ENCODE measurements at places on chromosomes 7 and 10.
A peak's percentile ranks its signal among the peaks of the same experiment; 100 is the strongest.

GRCh38 chr7:136056651-136057231 lies 79.6 kb upstream of the MTPN start:
- DNase-seq: no peak

- no peak for DNase-seq
These were observed 38.1 kb downstream of the ELMO1 start for GRCh38 chr7:37410305-37411229.

- no peak for DNase-seq
These were observed 106.2 kb upstream of the KCTD7 start for GRCh38 chr7:66522518-66522917.

DNA sequence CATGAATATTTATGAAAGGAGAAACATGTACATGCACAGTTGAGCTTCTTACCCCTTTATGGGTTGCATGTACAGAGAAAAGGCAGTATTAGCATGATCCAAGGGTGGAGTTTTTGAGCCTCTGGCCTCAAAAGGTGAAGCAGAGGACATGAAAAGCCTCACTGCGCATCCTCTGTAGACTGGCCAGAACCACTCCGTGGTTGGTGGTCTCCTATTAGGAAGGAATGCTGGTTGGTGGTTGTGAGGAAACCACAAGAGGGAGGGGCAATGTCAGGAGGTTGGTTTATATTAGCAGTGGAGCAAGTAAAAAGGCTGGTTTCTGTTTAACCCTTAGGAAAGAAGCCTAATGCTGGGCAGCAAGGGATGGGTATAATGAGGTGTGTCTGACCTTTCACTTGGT lies 37.5 kb downstream of the AHCYL2 start:
- DNase-seq: no peak

DNA sequence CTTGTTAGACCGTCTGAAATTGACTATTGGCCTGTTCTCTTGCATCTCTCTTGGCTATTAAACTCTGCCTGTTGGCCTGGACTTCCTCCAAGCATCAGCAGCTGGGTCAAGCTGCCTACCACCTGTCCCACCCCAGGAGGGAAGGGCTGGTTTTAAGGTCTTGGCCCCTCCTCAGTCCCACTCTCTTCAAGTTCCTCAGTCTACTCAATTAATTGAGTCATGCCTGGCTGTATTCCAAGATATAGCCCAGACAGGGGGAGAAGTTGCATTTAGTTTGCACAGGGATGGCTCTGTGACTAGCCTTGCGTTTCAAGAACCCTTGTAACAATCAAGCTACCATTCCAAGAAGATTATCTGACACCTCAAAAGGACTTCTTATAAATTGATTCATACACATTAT lies 113.8 kb upstream of the GLI3 start:
- DNase-seq: no peak

DNA sequence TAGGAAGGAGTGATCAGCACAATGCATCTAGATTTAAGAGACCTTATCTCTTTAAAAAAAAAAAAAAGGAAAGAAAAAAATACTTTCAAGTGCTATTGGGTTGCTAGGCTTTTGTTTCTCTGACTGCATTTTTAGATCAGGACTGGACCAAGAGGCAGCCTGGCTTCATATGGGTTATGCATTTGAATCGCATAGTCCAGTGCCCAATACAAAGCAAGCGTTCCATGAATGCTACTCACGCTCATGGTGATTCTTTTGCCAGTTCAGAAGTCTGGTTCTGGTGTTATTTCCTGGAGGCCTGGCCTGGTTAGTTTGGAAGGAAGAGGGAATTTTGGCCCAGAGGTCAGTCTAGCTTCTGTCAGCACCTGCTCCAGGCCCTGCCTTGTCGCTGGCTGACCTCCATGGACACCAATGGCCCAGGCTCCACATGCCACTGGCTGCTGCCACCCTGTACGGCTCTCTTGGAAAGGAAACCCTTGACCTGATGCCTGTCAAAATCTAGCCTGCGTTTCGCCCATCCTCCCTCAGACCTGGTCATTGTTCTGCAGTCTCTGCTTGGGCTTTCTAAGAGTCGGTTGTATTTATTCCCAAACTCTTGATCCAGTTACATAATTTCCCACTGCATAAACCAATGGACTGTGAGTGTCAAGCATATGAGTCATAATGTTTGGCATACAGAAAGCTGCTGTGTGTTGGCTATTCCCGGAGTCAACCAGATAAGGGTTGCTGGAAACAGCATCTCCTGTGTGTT lies 74.3 kb upstream of the MKX start:
- DNase-seq: no peak

- DNase-seq: no peak
These were observed 105.4 kb upstream of the LAMB4 start for GRCh38 chr7:108235451-108236061.

DNA sequence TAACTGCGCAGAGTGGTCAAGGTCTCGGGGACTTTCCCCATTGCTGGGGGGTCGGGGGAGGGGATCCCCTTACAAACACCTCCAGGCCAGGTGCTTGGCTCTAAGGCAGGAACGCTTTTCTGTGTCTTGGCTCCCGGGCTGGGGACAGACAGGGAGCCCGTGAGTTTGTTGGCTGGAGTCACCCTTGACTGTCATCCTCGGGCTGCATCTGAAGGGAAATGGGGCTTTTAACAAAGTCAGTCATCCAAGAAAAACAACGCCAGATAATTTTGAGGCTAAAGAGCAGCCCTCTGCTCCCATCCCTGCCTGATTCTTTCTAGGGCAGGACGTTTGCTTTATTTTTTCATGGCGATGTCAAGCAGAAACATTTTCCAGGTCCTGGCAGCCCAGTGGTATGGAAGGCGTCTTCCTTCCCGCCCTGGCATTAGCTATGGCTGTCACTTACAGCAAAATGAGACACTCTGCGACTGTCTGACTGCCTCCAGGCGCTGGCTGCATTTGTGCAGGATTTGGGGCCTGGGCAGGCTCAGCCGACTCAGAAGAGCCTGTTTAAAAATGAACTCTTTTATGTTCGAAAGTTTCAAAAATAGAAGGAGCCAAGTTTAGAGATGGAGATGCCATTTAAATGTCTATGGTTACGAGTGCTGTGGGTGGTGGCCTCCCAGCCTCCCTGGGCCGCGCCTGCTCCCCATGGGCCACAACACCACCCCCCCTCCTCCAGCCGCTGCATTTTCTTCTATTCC lies 54.7 kb upstream of the TNS3 start:
- no peak for DNase-seq

DNA sequence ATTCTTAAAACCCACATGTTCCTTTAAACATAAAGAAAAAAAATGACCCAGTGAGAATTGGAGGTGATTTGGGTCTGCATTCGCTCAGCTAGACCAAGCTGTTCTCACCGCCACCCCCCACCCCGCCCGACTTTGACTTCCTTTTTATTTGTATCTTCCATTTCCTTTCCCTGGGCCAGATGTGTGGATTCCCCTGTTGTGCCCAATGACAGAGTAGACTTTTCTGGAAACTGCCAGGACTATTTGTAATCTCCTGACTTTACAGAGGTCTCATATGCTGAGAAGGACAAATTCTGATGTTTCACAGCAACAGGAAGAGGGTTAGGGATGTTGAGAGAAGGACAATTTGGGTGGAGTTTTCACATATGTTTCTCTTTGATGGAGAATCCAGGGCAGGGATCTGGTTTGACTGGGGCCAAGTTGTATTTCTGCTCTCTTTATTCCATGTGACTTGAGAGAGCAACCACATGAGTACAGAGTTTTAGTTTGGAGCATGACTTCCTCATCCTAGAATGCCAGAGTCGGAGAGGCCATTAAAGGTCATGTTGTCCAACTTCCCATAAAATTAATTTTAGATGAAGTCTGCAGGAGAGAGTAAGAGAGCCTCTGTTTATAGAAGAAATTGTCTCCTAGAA lies 1023.2 kb downstream of the LRMDA start:
- DNase-seq: no peak

- DNase-seq: peak; percentile 56
These were observed 59.1 kb downstream of the ZNF365 start for GRCh38 chr10:62433181-62433692.

DNA sequence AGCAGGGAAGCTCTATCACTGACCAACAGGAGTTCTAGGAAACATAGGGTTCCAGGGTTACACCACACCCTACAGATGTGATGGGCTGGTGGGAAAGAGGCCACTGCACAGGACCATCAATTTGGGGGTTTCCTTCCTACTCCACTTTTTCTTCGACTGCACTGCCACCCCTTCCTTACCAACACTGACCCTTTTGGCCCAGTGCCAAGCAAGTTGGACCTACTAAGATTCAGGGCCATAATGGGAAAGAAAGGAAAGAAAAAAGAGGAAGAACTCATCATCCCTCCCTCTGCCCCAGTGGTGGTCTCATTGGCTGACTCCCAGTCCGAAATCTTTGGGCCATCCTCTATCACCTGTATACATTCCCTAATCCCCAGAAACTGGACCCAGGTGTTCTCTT lies 6.1 kb upstream of the PLEKHS1 start:
- no peak for DNase-seq

DNA sequence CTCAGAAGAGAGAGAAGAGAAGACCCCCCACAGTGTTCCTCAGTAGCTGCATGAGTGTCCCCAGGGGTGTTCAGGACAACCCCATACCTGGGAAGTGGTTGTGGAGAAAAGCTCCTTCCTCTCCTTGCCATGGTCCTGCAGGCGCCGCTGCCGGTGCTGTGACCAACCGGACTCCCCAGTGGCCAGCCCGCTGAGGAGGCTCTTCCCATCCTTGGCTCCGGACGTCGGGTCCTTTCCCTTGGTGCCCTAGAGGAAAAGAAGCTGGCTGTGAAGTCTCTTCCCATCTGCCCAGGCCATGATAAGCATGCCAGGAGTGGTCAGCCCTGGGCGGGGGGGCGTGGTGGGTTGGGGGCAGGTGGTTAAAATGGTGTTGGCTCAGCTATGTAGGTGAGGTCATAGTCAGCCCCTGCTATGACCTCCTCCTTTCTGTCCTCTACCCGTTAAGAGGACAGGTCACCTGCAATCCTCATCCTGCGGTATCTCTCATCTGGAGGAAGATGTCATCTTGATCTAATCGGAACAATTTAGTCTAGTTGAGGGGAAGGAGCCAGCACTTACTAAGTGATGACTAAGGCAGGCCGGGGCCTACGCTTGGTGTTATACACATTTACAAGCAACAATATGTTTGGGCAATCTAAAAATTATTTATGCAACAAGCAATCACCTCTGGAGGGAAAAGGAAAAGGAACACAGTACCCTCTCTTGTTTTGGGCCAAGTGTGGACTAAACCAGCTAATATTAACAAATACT lies 13.2 kb downstream of the WDR91 start:
- no peak for DNase-seq

DNA sequence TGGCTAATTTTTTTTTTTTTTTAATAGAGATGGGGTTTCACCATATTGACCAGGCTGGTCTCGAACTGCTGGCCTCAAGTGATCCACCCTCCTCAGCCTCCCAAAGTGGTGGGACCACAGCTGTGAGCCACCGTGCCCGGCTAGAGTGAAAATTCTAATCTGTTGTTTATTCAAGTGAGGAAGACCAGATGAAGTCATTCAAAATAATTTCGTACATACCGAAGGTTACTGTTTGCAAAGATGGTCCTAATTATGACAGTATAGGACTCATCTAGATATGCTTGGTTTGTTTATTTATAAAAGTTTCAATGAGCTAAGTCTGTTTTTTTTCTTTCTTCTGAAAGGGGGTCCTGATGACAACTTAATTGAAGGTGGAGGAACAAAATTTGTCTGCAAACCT lies 376.8 kb downstream of the EXOC4 start:
- DNase-seq: no peak

DNA sequence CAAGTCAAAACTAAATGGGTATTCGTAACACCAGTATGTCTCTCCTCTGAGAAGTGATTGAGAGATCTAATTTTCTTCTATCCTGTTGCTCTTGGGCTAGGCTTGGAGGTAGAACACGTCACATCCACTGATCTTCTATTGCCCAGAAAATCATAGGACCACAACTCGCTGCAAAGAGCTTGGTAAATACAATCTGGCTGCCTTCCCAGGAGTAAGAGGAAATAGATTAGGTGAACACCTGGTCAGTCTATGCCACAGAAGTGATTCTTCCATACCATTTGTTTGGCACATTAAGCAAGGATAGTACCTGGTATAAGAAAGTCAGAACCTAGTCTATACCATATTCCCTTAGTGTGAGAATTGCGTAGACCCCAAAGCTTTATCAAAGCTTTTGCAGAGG lies 129.3 kb upstream of the PHYHIPL start:
- DNase-seq: no peak

- peak; percentile 54 for DNase-seq
These were observed 1.6 kb downstream of the GLUD1 start for GRCh38 chr10:87092861-87093631.

- DNase-seq: no peak
These were observed 116.1 kb downstream of the SMURF1 start for GRCh38 chr7:99027841-99028240.

GRCh38 chr7:85529201-85529600 lies 342.3 kb upstream of the SEMA3D start:
- no peak for DNase-seq

GRCh38 chr10:24404567-24404966 lies 195.6 kb downstream of the KIAA1217 start:
- no peak for DNase-seq

DNA sequence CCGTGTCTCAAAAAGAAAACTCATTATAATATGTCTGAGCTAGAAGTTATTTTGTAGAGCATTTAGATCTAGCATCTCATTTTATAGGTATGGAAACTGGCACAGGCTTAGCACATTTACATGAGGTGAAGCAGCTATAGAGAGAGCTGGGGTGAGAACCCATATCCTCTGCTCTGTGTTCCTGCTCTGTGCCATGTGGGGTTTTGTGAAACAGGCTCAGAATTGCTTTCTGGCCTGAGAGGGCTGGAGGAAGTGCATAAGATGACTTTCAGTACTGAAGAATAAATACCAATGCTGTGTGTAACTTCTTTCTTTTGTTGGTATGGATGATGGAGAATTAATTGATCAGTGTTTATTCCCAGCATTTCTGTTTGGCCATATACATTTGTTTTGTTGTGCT lies 159.1 kb downstream of the LRRC4 start:
- DNase-seq: no peak

DNA sequence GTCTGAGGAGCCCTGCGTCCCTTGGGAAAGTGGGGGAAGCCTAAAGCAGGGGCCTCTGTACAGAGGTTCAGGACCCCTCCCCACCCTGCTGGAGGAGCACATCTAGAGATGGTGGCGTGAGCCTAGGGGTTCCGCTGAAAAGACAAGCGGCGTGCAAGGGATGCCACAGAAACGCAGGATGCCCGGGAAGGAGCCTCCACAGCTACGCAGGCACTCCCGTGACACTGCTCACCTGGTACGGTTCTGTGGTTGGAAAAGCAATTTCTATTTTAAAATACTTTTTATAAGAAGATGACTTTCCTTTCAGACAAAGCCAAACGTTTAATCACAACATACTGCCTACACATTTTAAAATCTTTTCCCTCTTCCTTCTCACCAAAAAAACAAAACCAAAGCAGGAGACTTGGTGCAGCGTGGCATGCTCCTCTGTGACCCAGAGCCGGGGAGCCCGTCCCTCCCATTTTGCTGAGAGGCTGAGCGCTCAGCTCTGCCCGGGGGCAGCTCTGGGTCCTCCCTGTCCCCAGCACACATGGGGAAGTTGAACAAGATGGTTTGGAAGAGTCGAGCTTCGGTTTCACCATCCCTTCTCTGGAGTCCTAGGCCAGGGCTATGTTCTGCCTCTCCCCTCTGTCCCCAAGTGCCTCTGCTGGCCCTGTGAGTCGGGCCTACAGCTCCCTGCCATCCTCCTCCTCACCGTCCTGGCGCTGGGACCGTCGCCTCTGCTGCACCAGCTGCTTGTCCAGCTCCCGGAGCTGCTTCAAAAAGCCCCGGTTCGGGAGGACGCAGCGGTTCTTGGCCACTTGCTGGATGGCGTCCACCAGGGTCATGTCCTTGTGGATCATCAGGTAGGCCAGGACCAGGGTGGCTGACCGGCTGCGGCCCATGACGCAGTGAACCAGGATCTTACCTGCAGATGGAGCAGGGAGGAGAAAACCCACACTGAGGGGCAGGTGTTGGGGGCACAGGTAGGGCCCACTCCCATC lies 74.0 kb upstream of the SAMD8 start:
- DNase-seq: no peak

Data from CD4-positive, alpha-beta T cell treated with Interleukin-4 for 1 hour (primary cell).